ENCODE measurements at places on chromosomes 13 and 19.

- DNase-seq, result no peak
These were observed 147.0 kb downstream of the FGF9 start for GRCh38 chr13:21817878-21818277.

- no peak for DNase-seq
These were observed 11.6 kb upstream of the RASA3 start for GRCh38 chr13:114143806-114144605.

DNA sequence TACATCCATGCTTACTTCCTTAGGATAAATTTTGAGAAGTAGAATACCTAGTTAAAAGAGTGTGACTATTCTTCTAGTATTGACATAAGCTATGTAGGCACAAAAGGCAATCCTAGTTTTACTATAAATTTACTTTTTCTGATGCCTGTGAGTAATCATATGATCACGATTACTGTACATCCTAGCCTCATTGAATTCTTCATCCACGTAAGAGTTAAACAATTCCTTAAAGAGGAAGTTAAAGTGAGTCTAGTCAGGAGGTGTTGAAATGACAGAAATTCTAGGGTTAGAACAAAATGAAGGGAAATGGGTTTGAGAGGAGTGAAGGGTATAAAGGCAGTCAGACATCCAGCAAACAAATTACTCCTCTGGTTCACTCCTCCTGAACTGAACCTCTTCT lies at the start of gene ACOD1:
TSS of gene ACOD1 (plus strand) at position 363 of the 400 bp plus-strand sequence. CDS start 48 bp downstream, outside the sequence.
- no peak for DNase-seq

DNA sequence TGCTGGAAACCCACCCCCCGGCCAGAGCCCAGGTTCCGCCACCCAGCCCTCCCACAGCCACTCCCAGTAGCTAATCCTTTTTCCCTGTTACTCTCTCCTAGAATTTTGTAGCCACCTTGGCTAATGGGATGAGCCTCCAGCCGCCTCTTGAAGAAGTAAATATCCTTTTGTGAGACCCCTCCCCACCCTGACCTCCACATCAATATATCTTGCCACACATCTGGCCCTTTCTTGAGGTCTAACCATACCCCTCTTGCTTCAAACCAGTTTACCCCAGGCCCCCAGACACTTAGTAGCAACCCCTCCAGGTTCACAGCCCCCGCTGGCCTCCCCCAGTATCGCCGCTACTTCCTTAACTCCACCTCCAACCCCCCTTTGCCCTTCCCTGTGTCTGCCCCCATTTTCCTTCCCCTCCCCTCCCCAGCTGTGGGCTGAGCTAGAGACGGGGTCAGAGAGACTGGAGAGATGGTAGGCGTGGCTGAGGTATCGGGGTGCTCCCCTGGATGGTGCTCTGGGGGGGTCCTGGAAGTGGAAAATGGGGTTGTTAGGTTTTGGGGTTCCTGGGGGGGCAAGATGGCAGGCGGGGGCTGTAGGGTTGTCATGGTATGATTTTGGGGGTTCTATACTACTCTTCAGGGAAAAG lies 2.8 kb downstream of the PRMT1 start:
- no peak for DNase-seq
